ENCODE measurements at places on chromosomes 3 and 15.

GRCh38 chr3:4508048-4508981, 15.2 kb downstream of the ITPR1 start:
- DNase-seq: no peak

GRCh38 chr15:64845183-64845611, 3.5 kb downstream of the PLEKHO2 start:
- no peak for DNase-seq

GRCh38 chr15:78630886-78631633, 9.9 kb downstream of the CHRNB4 start:
- no peak for DNase-seq

DNA sequence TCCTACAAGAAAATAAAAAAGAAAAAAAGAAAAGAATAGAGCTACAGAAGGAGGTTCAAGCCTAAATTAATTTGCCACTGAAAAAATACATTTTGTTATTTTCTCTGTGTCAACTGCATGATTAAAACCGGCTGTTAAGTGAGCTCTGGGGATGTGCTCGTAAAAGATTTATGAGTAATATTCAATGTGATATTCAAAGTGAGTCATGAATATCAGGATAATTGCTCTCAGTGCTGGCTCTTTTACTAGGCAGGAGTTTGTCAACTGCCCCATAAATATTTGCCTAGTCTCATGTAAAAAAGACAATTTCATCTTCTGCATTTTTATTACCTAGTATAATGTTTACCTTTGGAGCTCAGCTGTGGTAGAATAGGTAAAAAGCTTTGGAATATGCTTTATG, 78.9 kb downstream of the CDIN1 start:
- DNase-seq: no peak

- no peak for DNase-seq
These were observed 27.2 kb downstream of the INTS14 start for GRCh38 chr15:65583701-65584100.

DNA sequence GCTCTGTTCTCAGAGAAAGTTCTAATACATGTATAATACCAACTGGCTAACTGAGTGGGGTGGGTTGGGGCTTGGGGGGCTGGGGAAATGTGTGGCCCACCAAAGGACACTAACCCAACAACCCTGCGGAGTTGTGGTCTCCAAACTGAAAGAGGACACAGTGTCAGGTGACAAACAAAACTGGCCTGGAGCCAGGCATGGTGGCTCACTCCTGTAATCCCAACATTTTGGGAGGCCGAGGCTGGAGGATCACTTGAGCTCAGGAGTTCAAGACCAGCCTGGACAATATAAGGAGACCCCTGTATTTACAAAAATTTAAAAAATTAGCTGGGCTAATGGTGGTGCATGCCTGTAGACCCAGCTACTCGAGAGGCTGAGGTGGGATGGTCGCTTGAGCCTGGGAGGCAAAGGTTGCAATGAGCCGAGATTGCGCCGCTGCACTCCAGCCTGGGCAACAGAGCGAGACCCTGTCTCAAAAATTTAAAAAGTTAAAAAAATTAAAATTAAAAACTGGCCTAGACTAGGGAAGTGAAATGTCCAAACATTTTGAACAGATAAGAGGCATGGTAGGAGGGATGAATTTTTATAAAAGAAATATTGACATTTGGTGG, 31.7 kb upstream of the SRP14 start:
- DNase-seq: no peak

DNA sequence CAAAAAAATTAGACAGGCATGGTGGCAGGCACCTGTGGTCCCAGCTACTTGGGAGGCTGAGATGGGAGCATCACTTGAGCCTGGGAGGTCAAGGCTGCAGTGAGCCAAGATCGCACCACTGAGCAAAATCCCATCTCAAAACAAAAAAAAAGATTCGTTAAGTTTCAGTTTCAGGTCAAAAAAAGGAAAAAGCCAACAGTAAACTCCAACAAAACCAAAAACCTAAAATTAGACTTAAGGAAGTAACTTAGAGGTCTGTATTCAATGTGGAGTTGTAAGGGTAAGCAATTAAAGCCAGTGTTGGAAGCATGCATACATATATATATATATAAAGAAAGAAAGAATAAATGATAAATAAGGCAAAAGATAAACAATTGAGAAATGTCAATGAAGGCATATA, 11.8 kb downstream of the KPNA1 start:
- no peak for DNase-seq

DNA sequence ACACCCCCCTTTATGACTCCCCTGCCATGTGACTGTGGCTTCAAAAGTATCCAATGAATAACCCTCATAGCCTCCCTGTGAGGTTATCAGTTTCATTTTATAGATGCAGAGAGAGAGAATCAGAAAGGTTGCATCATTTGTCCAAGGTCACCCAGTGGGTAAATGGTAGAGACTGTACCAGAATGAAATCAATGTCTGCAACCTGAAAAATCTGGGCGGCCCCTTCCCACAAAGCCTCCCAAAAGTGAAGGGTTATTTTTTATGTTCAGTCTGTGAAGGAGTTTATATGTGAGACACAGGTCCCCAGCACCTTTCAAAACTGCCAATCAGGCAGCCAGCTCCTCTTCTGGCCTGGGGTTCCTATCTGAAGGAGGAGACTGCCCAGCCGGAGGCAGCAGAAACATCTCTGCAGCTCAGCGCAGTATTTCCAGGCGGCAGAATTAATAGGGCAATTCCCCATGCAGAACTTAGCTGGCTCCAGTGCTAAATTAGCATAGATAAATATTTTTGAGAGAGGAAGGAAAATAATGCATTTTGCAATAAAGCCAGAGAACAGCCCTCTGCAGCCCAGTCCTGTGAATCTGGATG, 130.8 kb upstream of the PRR20G start:
- DNase-seq: no peak
